ENCODE measurements at places on chromosomes 16 and 17.

DNA sequence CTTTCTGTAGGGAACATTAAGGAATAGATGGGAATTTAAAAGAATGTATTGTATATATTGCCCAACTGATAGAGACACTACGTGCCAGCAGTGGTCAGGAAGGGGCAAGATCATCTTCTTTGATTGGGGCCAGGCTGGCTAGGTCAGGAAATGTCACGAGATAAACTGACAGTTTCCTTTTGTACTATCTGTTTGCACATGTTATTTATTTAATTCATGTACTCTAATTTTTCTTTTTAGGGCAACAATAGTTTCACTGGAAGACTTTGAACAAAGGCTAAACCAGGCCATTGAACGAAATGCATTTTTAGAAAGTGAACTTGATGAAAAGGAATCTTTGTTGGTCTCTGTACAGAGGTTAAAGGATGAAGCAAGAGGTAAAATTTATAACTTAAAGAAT lies 12.6 kb downstream of the NDEL1 start:
- no peak for DNase-seq

GRCh38 chr17:15490634-15491261 lies 23.3 kb upstream of the CDRT4 start:
- DNase-seq, result no peak

DNA sequence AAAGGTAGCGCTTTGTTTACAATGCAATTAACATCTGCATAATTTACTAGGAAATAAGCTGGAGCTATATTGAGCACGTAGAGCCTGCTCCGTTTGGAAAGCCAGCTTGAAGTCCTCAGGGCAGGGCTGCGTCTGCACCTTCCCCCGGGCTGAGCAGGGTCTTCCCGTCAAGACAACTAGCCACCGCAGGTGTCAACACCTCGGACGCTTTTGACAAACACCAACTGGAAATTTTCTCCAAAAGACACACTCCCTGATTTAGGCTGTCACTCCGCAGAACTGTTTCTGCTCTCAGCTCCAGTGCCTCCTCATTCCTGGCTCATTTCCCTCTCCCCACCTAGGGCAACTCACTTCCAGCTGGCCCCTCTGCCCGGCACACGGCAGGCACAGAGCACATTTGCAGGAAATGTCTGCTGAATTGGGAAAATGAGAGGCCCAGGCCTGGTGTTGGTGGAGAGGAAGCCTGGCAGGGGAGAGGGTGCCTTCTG lies 170.3 kb downstream of the MAF start:
- DNase-seq, result no peak

- DNase-seq, result no peak
Measured at GRCh38 chr16:19210280-19210924, 42.4 kb downstream of the SYT17 start.

DNA sequence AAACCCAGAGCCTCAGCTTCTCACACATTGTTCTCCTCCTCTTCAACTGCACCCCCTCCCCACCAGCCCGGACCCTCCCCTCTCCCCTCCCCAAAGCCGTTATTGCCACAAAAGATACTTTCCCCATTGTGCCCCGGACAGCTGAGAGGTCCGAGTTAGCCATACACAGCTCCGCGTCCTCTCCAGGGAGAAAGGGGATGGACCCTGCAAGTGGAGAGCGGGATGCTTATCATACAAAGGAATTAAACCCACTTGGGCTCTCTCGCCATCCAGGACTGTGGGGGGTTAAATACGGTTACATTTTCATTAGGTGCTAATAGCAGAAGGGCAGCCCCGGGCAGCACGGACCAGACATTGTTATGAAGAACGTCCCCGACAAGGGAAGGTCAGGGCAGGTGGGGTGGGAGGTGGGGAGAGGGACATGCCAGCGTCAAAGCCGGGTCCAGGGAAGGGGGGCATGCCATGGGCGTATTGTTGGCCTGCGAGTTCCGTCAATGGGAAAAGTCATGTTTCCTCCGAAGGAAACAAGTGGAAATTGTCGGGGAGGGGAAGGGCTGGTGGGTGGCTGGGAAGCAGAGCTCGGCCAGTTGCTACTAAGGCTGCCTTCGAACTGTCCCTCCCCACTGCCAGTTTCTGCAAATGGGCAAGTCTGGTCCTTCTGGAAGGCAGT lies 99.1 kb downstream of the SOX9 start:
- DNase-seq, result no peak

- DNase-seq, result no peak
Measured at GRCh38 chr16:31874366-31875111, 932 bp downstream of the ZNF267 start.

DNA sequence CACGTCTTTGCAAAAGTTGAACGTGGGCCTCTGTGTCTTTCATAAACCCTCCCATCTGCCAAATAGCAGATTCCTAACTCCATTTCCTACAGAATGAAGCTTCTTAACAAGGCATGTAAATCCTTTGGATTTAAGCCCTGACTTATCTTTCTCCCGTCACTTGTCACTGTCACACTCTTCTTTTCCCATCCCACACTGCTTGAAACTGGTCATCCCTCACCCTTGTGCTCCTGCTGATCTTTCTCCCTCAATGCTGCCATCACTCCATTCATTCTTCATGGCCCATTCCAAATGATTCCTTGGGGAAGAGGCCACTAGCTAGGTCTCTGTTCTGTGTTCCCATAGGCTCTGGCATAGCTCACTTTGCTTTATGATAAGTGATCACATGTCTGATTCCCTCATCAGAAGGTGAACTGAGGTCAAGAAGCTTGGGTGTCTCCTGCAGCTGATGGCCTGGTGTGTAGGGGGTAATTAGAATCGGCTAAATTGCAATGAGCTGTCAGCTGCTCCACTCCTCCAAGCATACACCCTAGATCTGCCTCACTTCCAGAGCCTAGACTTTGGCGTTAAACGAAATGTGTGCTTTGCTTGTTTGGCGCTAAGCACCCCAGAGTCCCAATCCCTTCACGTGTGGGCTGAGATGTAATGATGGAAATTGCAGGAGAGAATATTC lies 61.7 kb downstream of the PECAM1 start:
- no peak for DNase-seq

DNA sequence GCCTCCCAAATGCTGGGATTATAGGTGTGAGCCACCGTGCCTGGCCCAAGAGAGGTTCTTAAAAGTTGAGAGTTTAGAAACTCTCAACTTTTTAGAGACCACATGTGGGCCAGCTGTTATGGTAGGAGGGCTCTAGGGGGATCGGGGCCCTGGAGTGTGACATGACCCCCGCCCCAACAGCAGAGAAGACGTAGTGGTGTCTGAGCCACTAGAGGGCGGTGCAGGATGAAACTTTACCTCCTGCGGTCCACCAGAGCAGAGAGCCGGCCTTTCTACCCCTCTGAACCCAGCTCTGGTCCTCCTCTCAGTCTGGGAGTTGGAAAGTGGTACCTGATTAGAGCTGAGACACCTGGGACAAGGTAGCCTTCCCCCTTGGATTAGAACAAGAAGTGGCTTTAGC lies 7.4 kb downstream of the CDK5RAP3 start:
- DNase-seq, result peak; percentile 73

DNA sequence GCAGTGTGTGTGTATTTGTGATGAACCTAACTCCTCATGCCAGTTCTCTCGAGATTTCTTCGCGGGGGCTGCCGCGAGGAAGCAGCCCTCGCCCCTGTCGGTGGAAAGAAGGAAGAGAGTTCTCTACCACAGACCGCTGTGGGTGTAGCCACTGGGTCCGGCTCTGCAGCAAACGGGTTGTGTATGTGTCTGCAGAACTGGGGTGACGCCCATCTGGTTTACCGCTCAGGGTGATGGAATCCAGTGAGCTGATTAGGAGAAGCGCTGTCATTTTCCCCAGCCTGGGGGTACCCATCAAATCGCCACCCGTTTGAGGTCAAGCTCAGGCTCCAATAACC lies 7.7 kb downstream of the CORO6 start:
- DNase-seq, result no peak

- no peak for DNase-seq
Measured at GRCh38 chr17:41585301-41586056, 1.2 kb downstream of the KRT14 start.

- DNase-seq, result no peak
Measured at GRCh38 chr17:28896491-28896883, 1.0 kb downstream of the FLOT2 start.

DNA sequence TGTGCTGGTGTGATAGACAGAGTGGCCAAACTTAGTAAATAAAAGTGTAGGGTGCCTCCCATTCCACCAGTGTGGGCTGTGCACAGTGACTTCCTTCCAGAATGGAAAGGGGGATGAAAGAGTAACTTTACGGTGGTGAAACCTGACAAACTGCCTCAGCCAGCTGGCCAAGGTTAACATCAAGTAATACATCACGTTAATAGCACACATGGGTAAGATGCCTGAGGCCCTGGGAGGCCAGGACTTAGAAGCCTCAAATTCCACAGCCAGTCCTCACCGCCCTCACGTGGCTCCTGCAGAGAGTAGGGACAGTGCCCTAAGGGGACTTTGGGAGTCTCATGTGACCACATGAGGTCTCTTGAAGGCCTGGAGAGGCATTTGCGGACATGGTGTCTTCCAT lies 14.1 kb downstream of the RMI2 start:
- no peak for DNase-seq

DNA sequence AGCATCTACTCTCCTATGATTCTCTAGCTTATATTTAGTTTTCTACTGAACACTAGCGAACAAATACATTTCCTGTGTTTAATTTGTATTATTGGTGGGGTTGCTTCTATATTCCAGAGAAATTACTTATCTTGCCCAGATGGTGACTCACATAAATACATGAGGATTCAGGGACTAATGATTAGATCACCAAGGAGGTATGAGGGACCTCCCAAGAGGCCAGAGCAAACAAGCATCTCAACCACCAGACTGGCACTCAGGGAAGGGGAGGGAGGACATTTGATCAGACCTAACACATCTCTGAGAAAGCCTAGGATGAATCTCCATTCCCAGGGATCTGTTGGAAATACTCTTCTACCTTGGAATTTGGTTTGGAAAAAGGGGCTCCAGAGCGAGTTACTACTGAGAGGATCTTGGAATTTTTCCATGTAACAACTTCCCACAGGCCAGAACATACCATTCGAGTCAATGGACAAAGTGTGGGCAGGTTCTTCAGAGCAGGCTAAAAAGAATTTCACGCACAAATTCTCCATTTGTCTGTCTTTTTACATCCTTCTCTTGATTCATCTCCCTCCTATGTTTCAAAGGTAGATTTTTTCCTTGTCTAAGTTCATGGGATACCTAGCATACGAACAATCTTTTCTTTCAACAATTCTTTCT lies 262.6 kb upstream of the MYOCD start:
- no peak for DNase-seq

- peak; percentile 86 for DNase-seq
Measured at GRCh38 chr17:39730095-39730921, at the start of gene MIEN1. Gene MIEN1 (minus strand): TSS chr17:39730532. CDS start chr17:39730495, 37 bp downstream.

- no peak for DNase-seq
Measured at GRCh38 chr16:58411736-58412614, 19.7 kb downstream of the GINS3 start.

DNA sequence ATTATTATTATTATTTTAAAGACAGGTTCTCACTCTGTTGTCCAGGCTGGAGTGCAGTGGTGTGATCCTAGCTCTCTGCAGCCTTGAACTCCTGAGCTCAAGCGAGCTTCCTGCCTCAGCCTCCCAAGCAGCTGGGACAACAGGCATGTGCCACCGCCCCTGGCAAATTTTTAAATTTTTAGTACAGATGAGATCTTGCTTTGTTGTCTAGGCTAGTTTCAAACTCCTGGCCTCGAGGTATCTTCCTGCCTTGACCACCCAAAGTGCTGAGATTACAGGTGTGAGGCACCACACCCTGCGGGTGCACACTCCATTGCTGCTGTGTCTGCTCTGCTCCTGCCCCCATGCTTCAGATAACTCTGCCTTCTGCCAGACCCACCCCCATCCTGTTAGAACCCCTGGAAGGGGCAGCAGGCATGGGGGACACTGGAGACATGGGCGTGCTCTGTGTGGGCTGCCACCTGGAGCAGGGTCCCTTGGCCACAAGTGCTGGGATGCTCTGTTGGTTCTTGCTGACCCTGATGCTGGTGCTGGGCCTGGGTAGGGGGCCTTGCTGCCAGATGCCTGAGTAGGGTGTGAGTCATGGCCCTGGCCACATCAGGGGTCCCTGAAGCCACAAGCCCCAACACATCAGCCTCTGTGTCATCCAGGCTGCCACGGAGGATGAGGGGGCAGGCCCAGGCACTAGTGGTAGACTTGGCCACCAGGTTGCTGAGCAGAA lies 2.6 kb downstream of the GGT6 start:
- DNase-seq, result no peak

- no peak for DNase-seq
Measured at GRCh38 chr17:73293480-73293911, 18.3 kb downstream of the CDC42EP4 start.

DNA sequence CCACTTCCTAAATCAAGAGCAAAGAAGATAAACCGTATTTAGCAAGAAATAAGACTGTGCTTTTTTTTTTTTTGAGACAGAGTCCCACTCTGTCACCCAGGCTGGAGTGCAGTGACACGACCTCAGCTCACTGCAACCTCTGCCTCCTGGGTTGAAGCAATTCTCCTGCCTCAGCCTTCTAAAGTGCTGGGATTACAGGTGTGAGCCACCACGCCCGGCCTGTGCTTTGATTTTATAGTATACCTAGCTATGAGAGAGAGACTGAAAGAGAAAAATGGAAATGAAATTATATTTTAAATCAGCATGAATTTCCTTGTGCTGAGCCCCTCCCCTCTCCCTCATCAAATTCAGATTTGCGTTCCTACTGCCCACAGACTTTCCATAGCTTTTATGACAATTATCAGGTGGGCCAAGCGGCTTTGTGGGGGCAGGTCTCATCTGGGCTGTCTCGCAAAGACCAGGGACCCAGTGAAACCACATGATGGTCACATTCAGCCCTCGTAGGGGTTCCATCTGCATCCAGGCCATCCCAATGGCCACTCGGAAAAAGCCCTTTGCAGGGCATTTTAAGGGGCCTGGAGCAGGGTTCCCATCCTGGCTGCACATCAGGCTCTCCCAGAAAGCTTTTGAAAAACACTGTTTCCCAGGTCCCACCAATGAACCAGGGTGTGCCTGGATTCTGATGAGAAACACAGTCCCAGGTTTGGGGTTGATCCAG lies 8.5 kb downstream of the CACNG1 start:
- DNase-seq, result no peak

GRCh38 chr17:59373882-59374495 lies 42.5 kb downstream of the YPEL2 start:
- no peak for DNase-seq

DNA sequence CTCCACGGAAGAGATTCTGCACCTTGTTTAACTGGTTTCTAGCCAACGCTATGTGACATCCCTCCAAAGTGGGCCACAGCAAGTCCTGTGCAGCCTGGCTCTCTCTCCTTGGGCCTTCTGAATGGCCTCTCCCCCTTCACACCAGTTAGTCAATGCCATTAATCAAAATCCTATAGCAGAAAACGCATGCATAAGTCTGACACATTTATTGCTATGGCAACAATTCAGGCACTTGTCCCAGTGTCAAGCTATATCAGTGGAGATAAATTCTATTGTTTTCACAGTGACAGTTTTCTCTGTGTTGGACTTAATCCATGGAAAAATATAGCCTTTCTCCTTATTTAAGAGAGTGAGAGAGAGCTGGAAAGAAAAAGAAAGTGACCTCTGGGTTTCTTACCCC lies 87.2 kb upstream of the TOX3 start:
- DNase-seq, result no peak

- DNase-seq, result no peak
Measured at GRCh38 chr17:66782851-66783250, 52.1 kb upstream of the CACNG5 start.

All from NCI-H446 (cell line).